Activated T-helper 1 cell treated with anti-CD3 and anti-CD28 coated beads, Interleukin-2, amount 50 U/mL, for 16 hours (primary cell): ENCODE measurements at places on chromosomes 4 and X.

- no peak for DNase-seq
Measured at GRCh38 chrX:29376584-29376983, 789.3 kb downstream of the IL1RAPL1 start.

- DNase-seq, result no peak
Measured at GRCh38 chr4:71709961-71710360, 73.9 kb downstream of the GC start.

GRCh38 chrX:39826813-39827543 lies 270.8 kb downstream of the BCOR start:
- DNase-seq, result no peak

- DNase-seq, result no peak
Measured at GRCh38 chrX:81868979-81869378, 667.1 kb downstream of the SH3BGRL start.
